Central memory CD4-positive, alpha-beta T cell (primary cell): ENCODE measurements at places on chromosomes 7 and 10.

GRCh38 chr10:78419481-78420265 lies 386.0 kb downstream of the RPS24 start:
- DNase-seq = no peak

GRCh38 chr10:28312572-28312971 lies 9.7 kb upstream of the MPP7 start:
- no peak for DNase-seq

GRCh38 chr10:58431903-58432302 lies 46.7 kb downstream of the TFAM start:
- DNase-seq = no peak

- no peak for DNase-seq
Observed at GRCh38 chr7:39691821-39692220, 68.4 kb downstream of the RALA start.

DNA sequence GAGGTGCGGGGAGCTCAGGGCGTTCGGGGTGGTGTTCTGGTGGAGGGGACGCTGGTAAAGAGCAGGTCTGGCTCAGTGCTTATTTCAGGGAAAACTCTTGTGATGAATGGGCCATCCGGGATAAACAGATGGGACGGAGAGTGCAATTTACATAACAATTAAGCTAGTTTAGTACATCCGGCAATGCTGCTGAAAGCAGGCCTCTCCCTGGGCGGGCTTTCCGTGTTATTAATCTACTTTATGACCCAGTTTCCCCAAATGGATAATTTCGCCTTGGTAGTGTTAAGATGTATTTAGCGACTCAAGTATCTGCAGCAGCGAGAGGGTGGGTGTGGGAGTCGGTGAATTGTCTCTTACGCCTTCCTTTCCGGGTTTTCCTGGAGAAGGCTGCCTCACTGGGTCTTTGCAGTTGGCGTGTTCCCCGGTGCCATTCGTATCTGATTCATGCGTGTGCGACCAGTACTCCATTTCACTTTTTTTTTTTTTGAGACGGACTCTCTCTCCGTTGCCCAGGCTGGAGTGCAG lies 25.2 kb downstream of the FOXK1 start:
- DNase-seq = no peak

- DNase-seq = no peak
Observed at GRCh38 chr7:25831831-25832411, 320.1 kb upstream of the NFE2L3 start.

DNA sequence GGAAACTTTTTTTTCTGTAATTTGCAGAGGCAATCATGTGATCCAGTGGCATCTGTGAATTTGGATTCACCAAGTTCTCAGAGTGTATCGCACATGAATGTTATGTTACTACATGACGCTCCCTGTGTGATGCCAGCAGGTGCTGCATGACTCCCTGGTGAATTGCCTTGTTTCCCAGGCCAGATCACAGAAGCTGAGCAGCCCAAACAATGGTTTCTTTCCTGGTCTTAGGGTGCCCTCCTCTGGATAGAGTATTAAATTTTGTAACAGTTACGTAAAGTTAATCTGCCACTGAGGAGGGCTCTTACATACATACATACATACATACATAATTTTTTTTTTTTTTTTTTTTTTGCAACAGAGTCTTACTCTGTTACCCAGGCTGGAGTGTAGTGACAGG lies 3.6 kb downstream of the ZSCAN21 start:
- peak; percentile 21 for DNase-seq

DNA sequence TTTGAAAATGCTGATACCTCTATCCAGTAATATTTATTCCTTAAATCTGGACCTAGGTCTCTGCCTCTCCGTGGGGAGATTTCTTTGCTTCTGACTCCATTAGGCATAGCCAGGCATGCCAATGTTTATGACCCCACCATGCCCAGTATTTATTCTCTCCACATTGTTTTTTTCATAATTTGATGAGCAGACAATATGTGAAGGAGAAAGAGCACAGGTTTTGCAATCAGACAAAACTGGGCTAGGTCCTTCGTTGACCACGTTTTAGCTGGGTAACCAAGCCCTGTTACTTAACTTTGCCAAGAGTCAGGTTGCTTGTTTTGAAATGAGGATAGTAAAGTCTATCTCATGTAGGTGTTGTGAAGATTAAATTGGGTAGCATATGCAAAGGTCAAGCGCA lies 21.6 kb upstream of the PRPS1L1 start:
- no peak for DNase-seq

GRCh38 chr10:126225672-126226008 lies 162.6 kb downstream of the ADAM12 start:
- no peak for DNase-seq

DNA sequence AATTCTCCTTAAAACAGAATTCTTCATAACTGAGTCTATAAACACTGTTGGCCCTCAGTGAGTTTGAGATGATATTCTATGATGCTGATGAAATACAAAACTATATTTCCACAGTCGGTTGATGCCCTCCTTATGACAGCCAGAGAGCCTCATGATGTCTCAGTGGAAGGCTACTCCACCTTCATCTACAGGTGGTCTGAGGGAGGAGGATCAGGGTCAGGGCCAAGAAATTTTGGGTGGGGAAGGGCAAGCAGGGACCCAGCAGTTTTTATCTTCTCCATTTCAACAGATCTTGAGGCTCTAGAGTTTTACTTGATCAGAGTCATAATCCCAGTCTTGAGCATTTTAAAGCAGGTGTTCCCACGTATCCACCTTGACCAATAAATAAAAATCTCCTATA lies 90.8 kb downstream of the CCDC71L start:
- no peak for DNase-seq

- no peak for DNase-seq
Observed at GRCh38 chr10:6501931-6502330, 78.1 kb downstream of the PRKCQ start.

GRCh38 chr10:122102869-122103525 lies 114.0 kb downstream of the TACC2 start:
- no peak for DNase-seq

DNA sequence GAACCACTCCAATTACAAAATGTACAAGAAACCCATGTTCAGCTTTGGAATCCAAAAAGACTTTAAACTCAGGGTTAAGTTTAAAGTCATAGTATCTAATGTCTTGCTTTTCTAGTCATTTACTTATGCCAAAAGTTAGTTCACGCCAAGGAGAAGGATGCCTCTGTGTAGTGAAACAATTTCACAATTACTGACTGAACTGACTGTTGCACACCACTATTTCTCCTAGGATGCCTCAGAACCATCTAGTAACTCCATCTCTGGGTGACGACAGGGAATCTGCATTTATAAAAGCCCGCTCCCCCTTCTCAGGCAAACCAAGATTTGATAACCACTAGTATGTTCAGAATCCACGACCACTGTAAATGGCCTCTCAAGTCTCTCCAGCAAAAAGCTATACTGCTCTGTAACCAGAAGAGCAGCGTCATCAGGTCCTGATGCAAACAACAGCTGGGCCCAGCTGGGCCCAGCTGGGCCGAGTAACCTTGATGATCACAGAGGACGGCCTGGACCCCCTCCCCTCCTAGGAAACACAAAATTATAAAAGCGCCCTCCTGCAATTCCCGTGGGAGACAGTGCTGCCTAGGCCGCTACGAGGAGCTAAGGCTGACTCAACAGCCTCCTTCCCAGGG lies 680 bp upstream of the ADO start:
- no peak for DNase-seq
